ENCODE measurements at places on chromosomes 16 and 17.

DNA sequence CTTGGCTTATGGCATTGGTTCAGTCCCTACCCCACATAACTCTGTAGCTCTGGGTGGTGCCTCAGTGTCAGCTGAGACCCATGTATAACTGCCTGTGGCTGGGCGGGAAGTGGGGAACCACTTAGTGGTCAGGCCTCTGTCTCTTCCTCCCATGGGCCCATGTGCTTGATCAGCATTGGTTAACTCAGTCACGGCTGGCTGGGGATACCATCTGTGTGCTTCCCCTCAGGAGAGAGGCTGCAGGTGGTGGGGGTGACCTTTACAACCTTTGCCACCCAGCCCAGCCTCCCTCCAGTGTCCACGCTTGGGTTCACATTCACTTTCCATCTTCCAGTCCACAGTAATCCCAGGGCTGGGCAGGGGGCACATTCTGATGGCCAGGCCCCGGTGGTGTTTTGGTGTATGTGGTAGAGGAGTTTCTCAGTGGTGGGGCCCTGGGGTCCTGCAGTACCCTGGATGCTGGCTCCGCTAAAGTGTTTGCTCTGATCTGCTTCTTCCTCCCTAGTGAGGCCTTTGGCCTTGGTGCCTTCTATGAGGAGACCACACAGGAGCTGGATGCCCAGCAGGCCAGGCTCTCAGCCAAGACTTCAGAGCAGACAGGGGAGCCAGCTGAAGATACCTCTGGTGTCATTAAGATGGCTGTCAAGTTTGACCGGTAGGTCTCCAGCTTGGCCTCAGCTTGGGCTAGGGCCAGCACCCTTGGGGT, 10.2 kb upstream of the NFATC3 start:
- peaks cover 5% of the 10 kb centered on the region for H3K4me1 ChIP-seq
- no peaks in the 10 kb centered on the region for H3K27me3 ChIP-seq
- no peak overlapping the region for H3K27ac ChIP-seq
- H3K4me3 ChIP-seq, result no peak overlapping the region
- peaks cover 33% of the 10 kb centered on the region for H3K36me3 ChIP-seq

DNA sequence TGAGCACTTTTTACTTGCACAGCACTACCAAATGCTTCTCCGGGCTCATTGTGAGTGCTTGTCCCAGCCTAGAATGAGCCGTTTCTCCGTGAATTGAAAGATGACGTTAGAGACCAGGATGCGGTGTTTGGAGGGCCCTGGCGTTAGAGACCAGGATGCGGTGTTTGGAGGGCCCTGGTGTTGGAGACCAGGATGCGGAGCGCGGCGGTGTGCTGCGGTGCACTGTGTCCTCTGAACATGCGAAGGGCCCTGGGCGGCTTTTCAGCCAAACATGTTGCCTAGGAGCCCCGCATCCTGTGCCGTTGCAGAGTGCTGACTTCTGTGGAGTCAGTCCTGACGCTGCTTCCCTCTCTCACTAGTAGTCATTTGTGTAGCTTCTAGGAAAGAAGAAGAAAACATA, 42.7 kb downstream of the BANP start:
- H3K27me3 ChIP-seq, result no peaks in the 10 kb centered on the region
- H3K27ac ChIP-seq, result no peak overlapping the region
- H3K4me3 ChIP-seq, result no peak overlapping the region
- H3K36me3 ChIP-seq, result peaks cover 6% of the 10 kb centered on the region

DNA sequence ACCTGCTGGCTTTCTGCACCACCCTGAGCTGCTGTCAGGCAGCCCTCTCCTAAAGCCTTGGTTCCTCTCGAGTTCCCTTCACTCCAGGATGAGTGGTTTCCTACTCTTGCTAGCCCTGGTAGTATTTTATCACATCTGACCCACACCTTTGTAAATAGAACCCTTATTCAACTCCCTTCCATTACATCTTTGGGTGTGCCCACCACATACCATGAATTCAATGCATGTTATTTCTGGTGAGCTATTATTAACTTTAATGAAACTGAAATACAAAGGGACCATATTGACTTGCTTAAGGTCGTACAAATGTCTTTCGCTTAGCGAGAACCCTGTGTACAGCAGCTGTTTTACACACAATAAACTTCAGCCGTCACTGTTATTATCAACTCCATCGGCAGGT, 521.3 kb downstream of the GRIN2A start:
- no peaks in the 10 kb centered on the region for H3K4me1 ChIP-seq
- no peaks in the 10 kb centered on the region for H3K36me3 ChIP-seq
- no peak overlapping the region for H3K27ac ChIP-seq
- no peak for DNase-seq

DNA sequence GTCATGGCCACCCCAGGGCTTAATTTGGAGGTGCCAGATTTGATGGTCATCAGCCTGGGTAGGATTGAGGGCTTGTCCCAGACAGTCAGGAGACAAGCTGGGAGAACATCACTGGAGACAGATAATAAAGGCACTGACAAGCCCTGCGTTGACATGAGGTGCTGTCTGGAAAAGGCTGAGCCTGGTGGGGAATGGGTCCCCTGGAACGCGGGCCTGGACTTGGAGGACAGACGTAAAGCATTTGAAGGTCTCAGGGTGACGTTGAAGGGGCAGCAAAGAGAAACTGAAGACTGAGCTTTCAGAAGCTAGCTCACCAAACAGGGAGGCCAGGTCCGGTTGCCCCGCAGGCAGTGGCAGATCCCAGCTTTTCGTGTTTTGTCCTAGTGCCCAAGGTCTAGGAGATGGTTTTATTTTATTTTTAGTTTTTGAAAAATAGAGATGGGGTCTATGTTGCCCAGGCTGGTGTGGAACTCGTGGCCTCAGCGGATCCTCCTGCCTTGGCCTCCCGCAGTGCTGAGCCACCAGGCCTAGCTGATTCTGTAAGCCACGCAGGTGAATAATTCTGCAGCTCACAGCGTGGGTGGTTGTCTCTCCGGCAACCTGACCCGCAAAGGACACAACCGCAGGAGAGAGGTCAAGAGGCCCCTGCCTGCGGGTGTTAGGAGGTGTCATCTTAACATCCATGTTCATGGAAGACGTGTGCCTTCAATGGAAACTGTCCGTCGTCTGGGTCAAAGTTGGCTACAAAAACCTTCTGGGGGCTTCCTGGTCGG, 37.6 kb downstream of the METRNL start:
- H3K4me1 ChIP-seq, result peaks cover 22% of the 10 kb centered on the region
- H3K4me3 ChIP-seq, result no peak overlapping the region
- H3K27ac ChIP-seq, result no peak overlapping the region
- peaks cover 2% of the 10 kb centered on the region for H3K36me3 ChIP-seq

GRCh38 chr17:14854691-14855090, 410.4 kb downstream of the PMP22 start:
- no peak overlapping the region for H3K4me3 ChIP-seq
- H3K27ac ChIP-seq, result no peak overlapping the region
- H3K36me3 ChIP-seq, result no peaks in the 10 kb centered on the region
- no peak for DNase-seq

- peaks cover 11% of the 10 kb centered on the region for H3K4me1 ChIP-seq
- H3K36me3 ChIP-seq, result no peaks in the 10 kb centered on the region
- peaks cover 43% of the 10 kb centered on the region for H3K27me3 ChIP-seq
- no peak overlapping the region for H3K4me3 ChIP-seq
- no peak overlapping the region for H3K27ac ChIP-seq
Observed at GRCh38 chr16:55052348-55052734, 121.7 kb downstream of the IRX5 start.

DNA sequence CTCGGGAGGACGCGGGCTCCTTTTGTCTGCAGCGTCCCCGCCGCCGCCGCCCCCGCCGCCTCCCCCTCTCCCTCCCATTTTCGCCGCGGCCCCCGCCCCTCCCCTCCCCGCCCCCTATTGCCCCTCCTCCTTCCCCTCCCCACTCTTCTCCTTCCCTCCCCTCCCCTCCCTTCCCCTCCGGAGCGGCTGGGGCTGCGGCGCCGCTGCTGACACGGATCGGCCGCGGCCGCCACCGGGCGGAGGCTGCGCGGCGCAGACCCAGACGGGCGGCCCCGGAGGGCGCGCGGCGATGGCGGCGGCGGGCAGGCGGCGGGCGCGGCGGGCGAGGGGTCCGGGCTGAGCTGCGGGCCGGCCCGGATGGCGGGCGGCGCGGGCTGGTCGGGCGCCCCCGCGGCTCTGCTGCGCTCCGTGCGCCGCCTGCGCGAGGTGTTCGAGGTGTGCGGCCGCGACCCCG, at the start of gene RAB11FIP4:
Gene RAB11FIP4, plus strand, starts transcription at position 180 of the 454 bp plus-strand sequence. Its CDS starts 178 bp downstream, at position 358.
- peaks cover 13% of the 10 kb centered on the region for H3K4me1 ChIP-seq
- peak within 1 kb of the TSS; percentile 68 for H3K4me3 ChIP-seq
- DNase-seq, result no peak
- peaks cover 18% of the 10 kb centered on the region for H3K27me3 ChIP-seq

DNA sequence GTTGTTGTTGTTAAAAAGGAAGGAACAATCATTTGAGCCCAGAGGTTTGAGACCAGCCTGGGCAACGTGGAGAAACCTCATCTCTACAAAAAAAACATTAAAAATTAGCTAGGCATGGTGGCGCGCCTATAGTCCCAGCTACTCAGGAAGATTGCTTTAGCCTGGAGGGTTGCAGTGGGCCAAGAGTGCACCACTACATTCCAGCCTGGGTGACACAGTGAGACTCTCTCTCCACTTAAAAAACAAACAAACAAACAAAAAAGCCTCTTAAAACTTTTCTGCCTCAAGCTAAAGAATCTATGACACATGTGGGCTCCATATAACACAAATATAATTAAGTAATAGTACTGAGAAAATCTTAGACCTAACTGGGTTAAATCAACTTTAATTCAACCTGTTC, 12.5 kb downstream of the MBTPS1 start:
- peaks cover 24% of the 10 kb centered on the region for H3K4me1 ChIP-seq
- DNase-seq, result no peak
- H3K4me3 ChIP-seq, result no peak overlapping the region
- H3K27me3 ChIP-seq, result no peaks in the 10 kb centered on the region
- peaks cover 2% of the 10 kb centered on the region for H3K36me3 ChIP-seq

GRCh38 chr16:25366078-25366477, 108.4 kb upstream of the ZKSCAN2 start:
- no peaks in the 10 kb centered on the region for H3K4me1 ChIP-seq
- H3K4me3 ChIP-seq, result no peak overlapping the region
- H3K36me3 ChIP-seq, result no peaks in the 10 kb centered on the region
- H3K27me3 ChIP-seq, result no peaks in the 10 kb centered on the region
- DNase-seq, result no peak
- H3K27ac ChIP-seq, result no peak overlapping the region

- H3K4me3 ChIP-seq, result peak overlapping the region; percentile 96
- H3K27me3 ChIP-seq, result no peaks in the 10 kb centered on the region
- H3K36me3 ChIP-seq, result no peaks in the 10 kb centered on the region
- peak overlapping the region; percentile 97 for H3K27ac ChIP-seq
- no peak for DNase-seq
Observed at GRCh38 chr16:68086860-68087268, 1.7 kb downstream of the NFATC3 start.

DNA sequence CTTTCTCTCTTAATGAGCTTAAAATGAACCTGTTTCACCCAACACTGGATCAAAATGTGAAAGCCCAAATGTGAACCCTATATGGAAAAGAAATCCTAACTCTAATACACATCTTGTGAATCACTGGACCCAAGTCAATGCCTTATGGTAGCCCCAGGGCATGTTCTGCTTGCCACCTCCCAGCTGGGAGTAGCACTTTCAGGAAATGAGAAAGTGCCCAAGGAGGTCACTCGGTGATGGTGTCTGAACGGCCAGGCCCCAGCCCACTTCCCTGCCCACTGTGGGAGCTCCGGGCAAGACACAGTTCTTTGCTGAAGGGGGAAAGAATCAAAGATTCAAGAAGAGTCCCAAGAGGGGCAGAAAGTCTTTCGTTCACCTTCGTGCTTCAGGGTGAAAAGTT, 46.1 kb downstream of the GTF3C1 start:
- H3K4me3 ChIP-seq, result no peak overlapping the region
- DNase-seq, result no peak
- H3K4me1 ChIP-seq, result no peaks in the 10 kb centered on the region

GRCh38 chr17:73182616-73183310, 10.1 kb upstream of the COG1 start:
- DNase-seq, result no peak
- H3K4me3 ChIP-seq, result no peak overlapping the region
- no peaks in the 10 kb centered on the region for H3K27me3 ChIP-seq
- H3K36me3 ChIP-seq, result no peaks in the 10 kb centered on the region
- no peak overlapping the region for H3K27ac ChIP-seq

GRCh38 chr16:66103211-66103610, 263.3 kb upstream of the CDH5 start:
- H3K36me3 ChIP-seq, result no peaks in the 10 kb centered on the region
- H3K27ac ChIP-seq, result no peak overlapping the region
- no peaks in the 10 kb centered on the region for H3K27me3 ChIP-seq
- no peak for DNase-seq
- no peak overlapping the region for H3K4me3 ChIP-seq

- H3K36me3 ChIP-seq, result no peaks in the 10 kb centered on the region
- no peak overlapping the region for H3K27ac ChIP-seq
- no peaks in the 10 kb centered on the region for H3K27me3 ChIP-seq
- no peak for DNase-seq
Observed at GRCh38 chr16:52677501-52677900, 130.6 kb upstream of the TOX3 start.

- no peak overlapping the region for H3K4me3 ChIP-seq
- H3K27me3 ChIP-seq, result no peaks in the 10 kb centered on the region
- H3K4me1 ChIP-seq, result peaks cover 11% of the 10 kb centered on the region
- DNase-seq, result no peak
- no peak overlapping the region for H3K27ac ChIP-seq
- peaks cover 12% of the 10 kb centered on the region for H3K36me3 ChIP-seq
Observed at GRCh38 chr16:47392081-47392480, 68.8 kb downstream of the ITFG1 start.

- DNase-seq, result no peak
- H3K4me3 ChIP-seq, result no peak overlapping the region
- no peaks in the 10 kb centered on the region for H3K4me1 ChIP-seq
- H3K36me3 ChIP-seq, result no peaks in the 10 kb centered on the region
Observed at GRCh38 chr17:2750721-2751120, 1.3 kb upstream of the CCDC92B start.

GRCh38 chr16:58532414-58532813, 17.1 kb downstream of the SETD6 start:
- H3K4me1 ChIP-seq, result no peaks in the 10 kb centered on the region
- H3K4me3 ChIP-seq, result no peak overlapping the region
- no peaks in the 10 kb centered on the region for H3K27me3 ChIP-seq
- DNase-seq, result no peak
- no peak overlapping the region for H3K27ac ChIP-seq

- no peaks in the 10 kb centered on the region for H3K27me3 ChIP-seq
- no peak overlapping the region for H3K4me3 ChIP-seq
- peaks cover 8% of the 10 kb centered on the region for H3K4me1 ChIP-seq
Observed at GRCh38 chr17:19773534-19773933, 25.4 kb upstream of the ALDH3A1 start.

DNA sequence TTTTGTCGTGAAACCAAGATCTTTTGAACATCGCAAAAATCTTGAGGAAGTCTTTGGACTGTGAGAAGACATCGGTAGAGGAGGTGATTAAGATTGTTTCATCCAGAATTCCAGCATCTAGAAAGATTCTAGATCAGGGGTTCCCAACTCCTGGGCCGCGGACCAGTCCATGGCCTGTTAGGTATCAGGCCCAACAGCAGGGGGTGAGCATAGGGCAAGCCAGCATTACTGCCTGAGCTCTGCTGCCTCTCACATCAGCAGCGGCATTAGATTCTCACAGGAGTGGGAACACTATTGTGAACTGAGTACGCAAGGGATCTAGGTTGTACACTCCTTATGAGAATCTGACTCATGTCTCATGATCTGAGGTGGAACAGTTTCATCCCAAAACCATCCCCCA, 600.6 kb upstream of the CDH11 start:
- H3K27me3 ChIP-seq, result no peaks in the 10 kb centered on the region
- no peaks in the 10 kb centered on the region for H3K36me3 ChIP-seq
- H3K4me1 ChIP-seq, result peaks cover 15% of the 10 kb centered on the region
- no peak overlapping the region for H3K4me3 ChIP-seq

All from chondrocyte (in vitro differentiated cells).